ENCODE measurements at places on chromosomes 12 and 14.

DNA sequence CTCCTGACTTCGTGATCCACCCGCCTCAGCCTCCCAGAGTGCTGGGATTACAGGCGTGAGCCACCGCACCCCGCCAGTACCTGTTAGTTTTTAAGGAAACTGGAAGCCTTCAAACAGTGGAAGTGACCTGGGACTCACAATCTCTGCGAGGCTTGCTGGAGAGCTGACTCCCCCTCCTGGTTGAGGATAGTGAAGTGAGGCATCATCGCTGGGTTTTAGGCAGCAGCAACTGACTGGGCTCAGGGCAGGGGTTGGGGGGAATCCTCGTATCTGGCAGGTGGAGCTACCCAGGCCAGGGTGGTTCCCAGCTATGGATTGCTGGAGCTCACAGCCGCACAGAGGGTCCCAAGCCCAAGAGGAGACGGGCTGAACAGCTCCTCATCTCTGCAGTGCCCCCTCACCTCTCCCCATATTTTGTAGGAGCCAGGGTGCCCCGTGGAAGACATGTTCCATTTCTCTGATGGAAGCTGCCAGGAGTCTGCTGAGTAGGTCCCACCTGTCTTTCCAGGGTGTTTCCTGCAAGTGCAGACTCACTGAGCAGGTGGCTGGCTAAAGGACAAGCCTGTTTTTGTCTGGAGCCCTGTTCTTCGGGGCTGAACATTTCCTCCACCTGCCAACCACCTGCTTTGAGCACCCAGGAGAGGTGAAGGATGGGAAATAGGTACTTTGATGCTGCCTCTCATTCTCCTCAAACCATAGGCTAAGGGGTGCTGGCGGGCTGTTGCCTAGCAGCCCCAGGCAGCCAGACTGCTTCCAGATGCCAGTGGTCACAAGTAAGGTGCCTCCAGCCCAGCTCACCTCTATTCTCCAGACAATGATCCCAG is 3.1 kb downstream of the AVIL start:
- no peak for DNase-seq

DNA sequence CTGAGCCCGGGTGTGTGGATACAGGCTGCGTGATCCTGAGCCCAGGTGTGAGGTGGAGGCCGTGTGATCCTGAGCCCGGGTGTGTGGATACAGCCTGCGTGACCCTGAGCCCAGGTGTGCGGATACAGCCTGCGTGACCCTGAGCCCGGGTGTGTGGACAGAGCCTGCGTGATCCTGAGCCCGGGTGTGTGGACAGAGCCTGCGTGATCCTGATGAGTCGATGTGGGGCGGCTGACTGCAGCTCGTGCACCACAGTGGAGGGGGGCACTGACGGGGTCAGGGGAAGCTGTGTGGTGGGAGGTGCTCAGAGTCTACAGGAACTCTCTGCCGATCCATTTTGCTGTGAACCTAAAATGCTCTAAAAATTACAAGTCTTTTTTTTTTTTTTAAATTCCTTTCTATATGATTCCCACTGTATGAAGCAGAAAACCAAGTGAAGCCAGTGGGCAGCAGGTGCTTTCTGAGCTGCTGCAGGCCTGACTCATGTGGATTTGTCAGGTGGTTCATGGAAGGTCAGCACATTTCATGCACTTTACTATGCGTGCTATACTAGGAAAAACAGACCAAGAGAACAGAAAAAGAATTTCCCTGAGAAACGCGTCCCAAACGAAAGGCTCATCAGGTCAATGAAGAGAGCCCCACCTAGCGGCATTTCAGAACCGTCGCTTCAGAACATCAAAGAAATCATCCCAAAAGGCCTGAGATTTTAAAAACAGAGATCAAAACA is 19.3 kb downstream of the BRF1 start:
- DNase-seq: no peak

- no peak for DNase-seq
Observed at GRCh38 chr12:50248883-50249282, 34.4 kb downstream of the LIMA1 start.

- DNase-seq: no peak
Observed at GRCh38 chr14:90293766-90294730, 37.7 kb downstream of the NRDE2 start.

- no peak for DNase-seq
Observed at GRCh38 chr12:29396774-29397173, 15.8 kb upstream of the ERGIC2 start.

DNA sequence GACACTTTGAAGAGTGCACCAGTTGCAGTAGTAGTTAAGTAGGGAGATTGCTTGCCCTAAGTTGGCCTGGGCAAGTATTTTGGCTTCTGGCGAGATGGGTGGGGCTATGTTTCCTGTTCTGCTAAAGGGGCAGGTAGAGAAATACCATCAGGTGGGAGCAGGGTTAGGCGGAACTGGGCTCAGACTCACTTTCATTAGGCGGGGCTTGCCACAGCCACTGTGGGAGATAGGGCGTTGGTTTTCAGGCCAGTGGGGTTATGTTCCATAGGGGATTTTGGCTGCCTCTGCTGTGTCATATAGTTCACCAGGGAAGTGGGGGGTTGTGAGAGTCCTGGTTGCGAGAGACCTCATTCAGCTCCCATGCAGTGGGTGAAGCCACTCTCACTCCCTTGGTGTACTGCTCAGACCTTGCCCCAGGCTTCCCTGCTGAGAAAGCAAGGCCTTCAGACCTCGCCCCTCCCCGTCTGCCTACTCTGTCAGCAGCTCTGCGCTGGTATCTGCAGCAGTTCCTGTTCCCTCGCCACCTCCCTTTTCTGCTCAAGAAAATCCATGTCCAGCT is 43.3 kb downstream of the AEBP2 start:
- DNase-seq: peak; percentile 67

GRCh38 chr14:25537846-25538455 is 488.0 kb upstream of the STXBP6 start:
- no peak for DNase-seq

DNA sequence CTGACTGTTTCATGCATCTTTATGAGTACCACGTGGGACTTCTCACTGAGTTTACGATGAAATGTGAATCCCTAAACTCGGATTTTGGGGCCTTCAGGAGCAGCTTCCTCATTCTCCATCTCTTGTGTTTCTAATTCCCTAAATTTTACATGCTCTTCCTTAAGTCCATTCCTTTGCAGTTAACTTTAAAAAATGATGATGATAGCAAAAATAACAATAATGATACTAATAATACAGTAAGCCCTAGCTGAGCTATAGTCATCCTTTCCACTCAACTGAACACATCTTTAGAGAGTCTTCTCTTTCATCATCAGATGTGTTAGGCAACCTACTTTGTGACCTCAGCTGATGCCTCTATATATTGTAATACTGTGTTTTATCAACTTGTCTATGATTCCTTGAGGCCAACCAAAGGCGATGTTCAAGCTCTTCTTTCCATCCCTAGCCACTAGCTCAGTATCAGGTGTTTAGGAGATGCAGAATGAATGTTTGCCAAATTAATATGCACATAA is 1196.4 kb downstream of the VRK1 start:
- DNase-seq: no peak

DNA sequence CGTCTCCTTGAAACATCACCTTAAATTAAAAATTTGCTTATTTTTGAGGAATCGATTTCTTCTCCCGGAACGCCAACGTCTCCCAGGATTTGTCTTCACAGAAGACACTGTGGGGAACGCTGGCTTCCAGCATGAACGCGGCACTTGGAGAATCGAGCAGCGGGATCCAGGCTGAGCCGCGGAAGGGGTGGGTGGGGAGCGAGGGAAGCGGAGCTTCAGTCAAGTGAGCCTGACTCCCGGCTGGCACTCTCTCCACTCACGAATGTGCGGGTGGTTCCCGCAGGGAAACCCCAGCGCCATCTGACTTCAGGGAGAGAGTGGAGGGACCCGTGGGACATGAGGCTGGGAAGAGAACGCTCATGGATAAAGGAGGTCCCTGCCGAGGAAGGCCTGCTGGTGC is 506.0 kb upstream of the TMEM132C start:
- no peak for DNase-seq

GRCh38 chr14:104968153-104968527 is 10.0 kb downstream of the AHNAK2 start:
- DNase-seq: no peak

DNA sequence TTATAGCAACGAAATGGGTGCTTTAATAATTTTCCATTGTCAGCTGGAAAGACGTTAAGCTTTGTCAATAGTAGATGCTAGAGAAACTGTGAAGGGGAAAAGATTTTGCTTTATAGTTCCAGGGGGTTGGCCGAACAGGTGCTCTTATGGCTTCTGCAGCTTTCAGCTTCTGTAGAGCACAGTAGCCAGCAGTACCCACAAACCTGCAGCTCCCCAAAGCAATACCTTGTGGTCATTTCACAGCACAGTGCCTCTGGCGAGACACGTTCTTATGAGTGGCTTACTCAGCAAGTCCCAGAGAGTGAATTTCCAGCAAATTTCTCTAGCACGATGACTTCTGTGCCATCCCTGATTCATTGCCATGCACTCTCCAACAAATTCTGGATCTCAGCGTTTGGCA is 416.3 kb upstream of the ATP2B1 start:
- DNase-seq: no peak

GRCh38 chr12:120230326-120230973 is 29.5 kb upstream of the RPLP0 start:
- no peak for DNase-seq

- no peak for DNase-seq
Observed at GRCh38 chr12:7093892-7094291, 1.6 kb upstream of the C1R start.

DNA sequence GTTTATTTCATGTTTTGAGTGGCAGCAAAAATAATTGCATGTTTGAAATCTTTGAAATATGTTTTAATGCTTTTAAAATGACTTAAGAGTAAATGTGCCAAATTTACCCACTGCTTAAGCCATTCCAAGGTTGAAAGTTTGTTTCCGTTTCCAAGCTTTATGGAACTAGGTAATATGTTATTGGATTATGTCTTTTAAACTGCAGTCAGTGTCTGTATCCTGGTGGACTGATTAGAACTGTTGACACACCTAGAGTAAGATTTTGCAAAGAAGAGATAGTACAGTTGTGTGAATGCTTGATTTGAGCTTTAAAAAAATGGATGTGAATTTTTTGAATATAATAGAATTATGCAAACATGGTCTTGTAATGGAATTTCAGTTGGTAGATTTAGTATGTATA is 135.1 kb downstream of the DERA start:
- no peak for DNase-seq

DNA sequence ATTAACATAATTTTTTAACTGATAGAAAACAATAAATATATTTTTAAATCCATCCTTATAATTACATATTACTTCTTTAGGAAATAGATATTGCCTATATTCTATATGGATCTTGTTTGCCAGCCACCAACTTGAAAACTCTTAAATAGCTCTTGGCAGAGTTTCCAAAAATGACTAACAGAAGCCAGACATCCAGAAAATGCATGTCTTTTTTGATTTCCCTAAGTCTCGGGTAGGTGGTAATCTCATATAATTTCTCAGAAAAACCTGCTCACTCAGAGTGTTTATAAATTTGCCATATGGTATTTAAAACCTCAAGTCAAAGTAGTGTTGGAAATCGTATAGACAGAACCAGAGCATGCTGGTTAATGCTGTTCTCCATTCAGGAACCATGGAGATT is 360.4 kb upstream of the FOXG1 start:
- no peak for DNase-seq

- peak; percentile 53 for DNase-seq
Observed at GRCh38 chr12:98745578-98746391, 100.7 kb downstream of the APAF1 start.

GRCh38 chr14:56855891-56856461 is 45.7 kb upstream of the OTX2 start:
- DNase-seq: no peak

DNA sequence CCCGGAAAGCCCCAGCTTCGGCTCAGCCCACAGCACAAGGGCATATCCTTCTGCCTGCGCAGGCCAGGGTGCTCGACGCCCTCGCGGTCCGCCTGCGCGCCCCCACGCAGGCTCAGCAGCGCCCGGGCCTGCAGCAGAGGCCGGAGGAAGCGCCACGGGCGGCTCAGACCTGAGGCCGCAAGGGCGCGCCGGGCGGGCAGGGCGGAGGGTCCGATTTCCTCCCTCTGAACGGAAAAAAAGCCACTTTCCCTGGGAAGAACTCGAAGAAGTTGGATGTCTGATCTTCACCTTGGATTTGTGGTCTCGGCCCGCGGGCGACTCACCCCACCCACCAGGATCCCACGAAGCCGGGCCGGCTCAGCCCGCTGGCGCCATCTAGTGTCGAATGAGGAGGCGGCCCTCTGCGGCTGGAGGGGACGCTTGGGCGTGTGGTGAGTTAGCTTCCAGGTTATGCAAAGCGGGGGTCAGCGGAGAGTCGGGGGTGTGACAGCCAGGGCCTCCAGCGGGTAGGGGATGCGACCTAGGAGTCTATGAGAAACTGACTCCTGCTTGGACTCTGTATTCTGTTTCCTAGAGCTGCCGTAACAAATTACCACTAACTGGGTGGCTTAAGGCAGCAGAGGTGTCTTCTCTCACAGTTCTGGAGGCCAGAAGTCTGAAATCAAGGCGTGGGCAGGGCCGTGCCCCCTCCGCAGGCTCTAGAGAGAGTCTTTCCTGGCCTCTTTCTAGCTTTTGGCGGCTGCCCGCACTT is 40.0 kb upstream of the SRSF5 start:
- DNase-seq: peak; percentile 92

GRCh38 chr12:6917491-6918231 is 3.3 kb downstream of the ENO2 start:
- no peak for DNase-seq

GRCh38 chr12:4215229-4216186 is 58.1 kb upstream of the CCND2 start:
- peak; percentile 56 for DNase-seq

DNA sequence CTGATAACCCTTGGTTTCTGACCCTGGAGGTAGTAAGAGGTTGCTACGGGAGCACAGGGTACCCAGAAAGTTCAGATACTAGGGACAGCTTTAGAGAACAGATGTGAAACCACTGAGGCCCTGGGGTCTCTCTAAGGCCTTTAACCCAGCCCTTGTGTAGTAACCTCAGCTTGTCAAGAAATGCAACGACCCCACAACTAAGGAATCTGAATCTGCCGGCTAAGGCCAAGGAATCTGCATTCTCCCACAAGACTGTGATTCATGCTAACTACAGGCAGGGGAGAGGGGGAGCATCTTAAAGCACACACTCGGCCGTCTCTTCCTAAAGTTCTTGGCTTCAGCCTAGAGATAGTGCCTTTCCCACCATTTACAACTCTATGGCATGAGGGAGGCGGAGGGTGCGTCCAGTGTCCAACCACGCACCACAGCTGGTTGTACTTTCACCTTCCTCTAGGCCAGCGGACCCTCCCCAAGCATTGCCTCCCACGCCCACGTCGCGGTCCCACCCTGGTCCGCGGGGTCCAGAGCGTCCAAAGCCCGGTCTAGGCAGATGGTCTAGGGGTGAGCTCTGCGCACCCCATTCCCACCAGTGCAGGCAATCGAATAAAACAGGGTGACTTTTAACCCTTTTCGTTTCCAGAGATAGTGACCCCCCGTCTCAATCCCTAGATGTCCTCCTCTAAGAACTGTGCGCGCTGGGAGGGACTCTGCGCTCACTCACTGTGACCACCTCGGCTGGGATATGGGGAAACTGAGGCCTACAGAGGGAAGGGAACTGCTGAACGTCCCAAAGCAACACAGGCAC is 735 bp upstream of the VASH1 start:
- DNase-seq: no peak

DNA sequence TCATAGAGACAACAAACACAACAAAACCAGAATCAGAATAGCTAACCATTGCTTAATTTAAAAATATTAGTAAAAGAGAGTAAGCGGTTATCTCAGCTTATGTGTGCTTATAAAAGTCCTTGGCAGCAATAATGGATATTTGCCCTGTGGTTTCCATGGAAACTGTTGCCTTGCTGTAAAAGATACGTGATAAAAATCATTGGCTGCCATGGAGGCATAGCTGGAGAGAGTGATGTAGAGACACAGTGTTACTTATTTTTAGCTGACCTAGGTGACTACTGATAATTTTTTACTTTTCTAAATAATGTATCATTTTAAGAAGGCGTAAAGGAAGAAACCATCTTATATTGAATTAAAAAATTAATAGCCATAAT is 92.9 kb downstream of the ERC1 start:
- no peak for DNase-seq
